Smooth muscle cell of the brain vasculature (primary cell): ENCODE measurements at places on chromosomes 2 and 18.

DNA sequence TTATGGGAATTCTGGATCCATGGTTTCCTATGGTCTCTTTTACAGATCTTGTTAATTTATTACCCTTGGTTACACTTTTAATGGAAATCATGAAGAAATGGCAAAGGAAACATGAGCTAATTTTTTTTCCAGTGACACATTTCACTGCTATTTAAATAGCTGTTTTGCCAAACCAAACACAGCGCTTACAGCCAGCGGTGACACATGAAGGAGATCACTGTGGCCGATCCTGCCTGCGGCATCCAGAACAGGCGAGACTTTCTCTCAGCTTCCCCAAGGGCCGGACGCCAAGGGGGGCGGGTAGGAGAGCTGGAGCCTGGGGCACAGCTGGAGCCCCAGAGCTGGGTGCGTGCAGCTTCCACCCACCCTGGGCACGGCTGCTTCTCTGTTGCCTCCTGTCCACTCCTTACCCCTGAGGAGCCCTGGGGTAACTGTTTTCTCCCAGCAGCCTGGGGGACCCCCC lies 81.4 kb upstream of the PKDCC start:
- DNase-seq: peak; percentile 72

DNA sequence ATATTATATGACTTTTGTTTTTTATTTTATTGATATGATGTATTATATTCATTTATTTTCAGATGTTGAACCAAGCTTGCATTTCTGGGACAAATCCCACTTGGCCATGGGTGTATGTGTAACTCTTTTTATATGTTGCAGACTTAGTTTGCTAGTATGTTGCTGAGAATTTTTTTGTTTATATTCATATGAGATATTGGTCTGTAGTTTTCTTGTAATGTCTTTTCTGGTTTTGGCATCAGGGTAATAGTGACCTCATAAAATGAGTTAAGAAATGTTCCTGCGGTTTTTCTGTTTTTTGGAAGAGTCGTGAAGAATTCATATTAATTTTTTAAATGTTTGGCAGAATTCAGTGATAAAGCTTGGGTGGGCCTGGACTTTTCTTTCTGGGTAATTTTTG lies 88.7 kb downstream of the ASB1 start:
- no peak for DNase-seq

DNA sequence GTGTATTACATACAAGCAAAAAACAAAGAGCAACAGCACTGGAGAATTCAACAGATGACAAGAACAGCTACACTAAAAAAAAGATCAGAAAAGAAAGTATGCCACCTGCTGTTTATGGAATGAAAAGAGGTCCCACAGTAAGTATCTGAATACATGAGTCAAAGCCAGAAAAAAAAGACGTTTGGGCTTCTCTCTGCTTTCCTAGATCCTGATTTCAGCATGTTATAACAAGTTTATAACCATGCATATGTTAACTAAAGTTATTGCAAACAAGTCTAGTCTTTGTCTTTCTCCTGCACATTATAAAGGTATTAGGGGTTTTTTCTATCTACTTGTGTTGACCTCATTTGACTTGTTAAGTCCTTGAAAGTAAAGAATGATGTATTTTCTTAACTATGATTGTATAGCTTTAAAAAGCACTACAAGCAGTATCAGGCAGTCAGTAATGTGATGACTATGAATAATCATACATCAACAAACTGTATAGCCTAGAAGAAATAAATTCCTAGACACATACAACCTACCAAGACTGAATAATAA lies 108.5 kb upstream of the COL5A2 start:
- no peak for DNase-seq

- DNase-seq: no peak
Measured at GRCh38 chr2:120579916-120580685, 155.6 kb upstream of the GLI2 start.

DNA sequence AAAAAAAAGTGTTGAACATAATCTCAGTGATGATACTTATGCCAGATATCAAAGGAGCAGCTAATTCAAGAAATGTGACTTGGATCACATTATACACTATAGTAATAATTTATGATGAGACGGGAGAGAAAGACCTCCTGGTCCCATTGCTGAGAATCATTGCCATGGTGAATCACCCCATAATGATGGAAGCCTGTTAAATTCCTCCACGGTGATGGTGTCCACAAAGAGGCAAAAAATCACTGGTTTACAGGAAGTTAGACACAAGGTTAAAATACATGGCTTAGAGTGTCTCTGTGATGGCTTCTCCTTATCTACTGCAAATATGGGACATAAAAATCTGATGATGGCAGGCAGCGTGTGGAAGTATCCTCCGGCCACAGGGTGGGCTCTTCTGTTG lies 210.0 kb downstream of the CDH2 start:
- DNase-seq: no peak

DNA sequence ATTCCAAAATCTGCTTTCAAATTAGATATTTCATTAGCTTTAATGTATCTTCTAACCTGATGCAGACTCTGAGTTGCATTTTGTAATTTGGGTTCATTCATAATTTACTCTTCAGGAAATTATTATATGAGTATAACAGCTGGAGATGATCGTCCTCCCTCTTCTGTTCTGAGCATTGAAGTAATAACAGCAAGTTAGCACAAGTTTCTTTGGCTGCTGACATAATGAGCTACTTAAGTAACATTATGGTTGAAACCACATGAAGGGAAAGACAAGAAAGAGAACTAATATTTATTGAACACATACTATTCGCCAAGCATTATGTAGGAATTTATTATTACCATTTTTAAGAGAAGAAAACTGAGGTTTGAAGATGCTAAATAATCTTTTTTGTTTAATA lies 75.1 kb downstream of the CPO start:
- no peak for DNase-seq

DNA sequence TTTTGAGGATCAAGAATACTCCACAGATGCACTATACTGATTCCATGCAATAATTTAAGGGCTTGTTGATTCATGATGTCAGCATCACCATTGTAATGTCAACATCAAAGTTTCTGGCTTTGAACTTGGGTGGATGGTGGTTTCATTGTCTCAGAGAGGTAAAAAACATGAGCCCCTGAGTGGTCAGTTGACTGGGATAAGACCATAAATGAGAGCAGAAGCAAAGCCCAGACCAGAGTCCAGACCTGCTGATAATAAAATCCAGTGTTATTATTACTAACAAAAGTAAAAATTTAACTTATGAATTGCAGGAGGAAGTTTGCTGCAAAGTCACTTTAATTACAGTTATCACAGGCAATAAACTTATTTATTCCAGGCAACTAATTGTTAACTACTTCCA lies 358.2 kb downstream of the GALNT13 start:
- no peak for DNase-seq

DNA sequence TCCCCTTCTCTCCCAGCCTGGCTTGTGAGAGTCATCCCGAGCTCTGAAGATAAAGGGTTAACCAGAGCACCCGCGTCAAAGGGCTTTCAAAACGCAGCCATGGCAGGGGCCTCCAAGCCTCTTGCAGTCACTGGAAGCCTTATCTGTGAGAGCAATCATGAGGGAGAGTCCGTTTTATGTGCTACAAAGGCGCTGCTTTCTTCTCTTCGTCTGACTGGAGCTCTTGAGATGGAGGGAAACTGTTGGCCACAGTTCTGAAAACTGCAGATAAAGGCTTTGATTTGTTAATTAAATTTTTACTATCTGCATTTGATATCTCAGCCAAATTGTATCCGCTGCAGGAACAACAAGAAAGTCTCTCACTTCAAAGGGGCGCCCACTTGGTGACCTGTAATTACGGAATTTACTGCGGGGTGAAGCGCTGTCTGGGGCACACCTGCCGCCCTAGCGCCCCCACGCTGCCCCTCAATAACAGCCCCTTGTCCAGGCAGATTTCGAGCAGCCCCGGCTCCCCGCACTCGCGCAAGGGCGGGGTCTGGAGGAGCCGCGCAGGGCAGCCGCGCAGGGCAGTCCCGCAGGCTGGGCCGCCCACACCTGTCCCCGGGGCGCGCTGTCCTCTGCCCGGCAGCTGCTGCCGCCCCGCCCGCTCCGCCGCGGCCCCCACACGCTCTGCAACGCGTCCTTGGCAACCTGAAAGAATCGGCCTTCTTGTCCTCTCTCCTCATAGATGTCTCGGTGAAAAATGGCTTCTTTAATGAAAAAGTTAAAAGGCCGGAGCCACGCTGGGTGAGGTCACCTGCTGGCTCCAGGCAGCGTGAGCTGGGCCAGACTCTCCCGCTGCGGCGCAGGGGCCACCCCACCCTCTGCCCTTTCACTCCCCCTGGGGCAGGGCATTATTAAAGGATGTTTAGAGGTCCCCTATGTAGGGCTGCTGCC lies 217.9 kb downstream of the VAPA start:
- DNase-seq: no peak

GRCh38 chr18:9048236-9048635 lies 54.3 kb upstream of the NDUFV2 start:
- DNase-seq: no peak
